Psoas muscle (tissue), 8 donors: ENCODE measurements at places on chromosomes 6 and 20. TPM values are rescaled to one million over a fixed set of nuclear protein-coding genes. Genes with fewer than 3 reads are reported as not detected.

The SLC26A8 gene
- polyA plus RNA-seq, result 0.04 TPM

The KIF25 gene
- 0.23 TPM for polyA plus RNA-seq

The WFDC5 gene
- polyA plus RNA-seq, result not detected

The SLC17A1 gene
- not detected for polyA plus RNA-seq

The CDKN1A gene
- 130 TPM for polyA plus RNA-seq

The KIAA0408 gene
- 24.6 TPM for polyA plus RNA-seq

The SIRPD gene
- polyA plus RNA-seq, result not detected

The RSPH9 gene
- 0.36 TPM for polyA plus RNA-seq

The SMLR1 gene
- not detected for polyA plus RNA-seq

The SYNDIG1 gene
- polyA plus RNA-seq, result not detected

The FNDC1 gene
- 0.29 TPM for polyA plus RNA-seq

The ZBP1 gene
- polyA plus RNA-seq, result 0.07 TPM

The SLC22A16 gene
- polyA plus RNA-seq, result not detected

The NKX2-4 gene
- polyA plus RNA-seq, result not detected

The OR2H1 gene
- not detected for polyA plus RNA-seq

The GABRR2 gene
- 0.79 TPM for polyA plus RNA-seq

The GPR6 gene
- not detected for polyA plus RNA-seq

The AIF1 gene
- 5.7 TPM for polyA plus RNA-seq

The EYA2 gene
- 1.1 TPM for polyA plus RNA-seq

The DDR1 gene
- 2.2 TPM for polyA plus RNA-seq

The HINT3 gene
- polyA plus RNA-seq, result 79.4 TPM

The GNMT gene
- 0.12 TPM for polyA plus RNA-seq

The LY6G6F gene
- not detected for polyA plus RNA-seq

The ALDH8A1 gene
- 0.49 TPM for polyA plus RNA-seq
